M059J (cell line): ENCODE measurements at places on chromosomes 7 and 10. TPM values are rescaled to one million over a fixed set of nuclear protein-coding genes. Genes with fewer than 3 reads are reported as not detected.
A peak's percentile ranks its signal among the peaks of the same experiment; 100 is the strongest.

The NSUN6 gene
- total RNA-seq, result 4.5 and 5.7 TPM in 2 replicates

The CCDC172 gene
- total RNA-seq, result not detected in 2 replicates

The ZNF22 gene
- 22.9 and 25.5 TPM in 2 replicates for total RNA-seq

The STAG3 gene
- total RNA-seq, result 8.3 and 10.5 TPM in 2 replicates

The PMPCB gene
- total RNA-seq, result 65.1 and 87.2 TPM in 2 replicates

The CCDC7 gene
- 1.1 and 1.8 TPM in 2 replicates for total RNA-seq

The CDHR1 gene
- not detected in 2 replicates for total RNA-seq

The ENTPD7 gene
- total RNA-seq, result 10.0 and 17.4 TPM in 2 replicates

DNA sequence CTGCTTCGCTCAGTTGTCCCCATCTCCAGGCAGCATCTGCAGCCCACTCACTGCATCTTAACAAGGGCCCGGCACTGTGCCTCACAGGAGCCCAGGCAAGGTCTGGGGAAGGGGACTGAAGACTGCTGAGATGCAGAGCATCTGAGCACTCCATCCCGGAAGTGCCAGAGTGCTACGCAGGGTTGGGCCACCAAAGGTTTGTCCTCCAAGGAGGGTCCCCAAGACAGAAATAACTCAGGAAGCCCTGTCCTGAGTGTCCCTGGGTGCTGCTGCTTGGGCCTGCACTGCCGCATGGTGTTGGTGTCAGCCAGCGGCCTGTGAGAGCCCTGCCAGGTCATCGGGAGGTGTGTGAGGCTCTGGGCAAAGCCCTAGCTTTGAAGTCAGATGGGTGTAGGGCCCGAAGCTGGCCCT is 288.2 kb upstream of the ZMIZ1 start:
- no peak for DNase-seq

GRCh38 chr7:129401228-129401966 is 32.8 kb upstream of the STRIP2 start:
- peak; percentile 76 for DNase-seq

DNA sequence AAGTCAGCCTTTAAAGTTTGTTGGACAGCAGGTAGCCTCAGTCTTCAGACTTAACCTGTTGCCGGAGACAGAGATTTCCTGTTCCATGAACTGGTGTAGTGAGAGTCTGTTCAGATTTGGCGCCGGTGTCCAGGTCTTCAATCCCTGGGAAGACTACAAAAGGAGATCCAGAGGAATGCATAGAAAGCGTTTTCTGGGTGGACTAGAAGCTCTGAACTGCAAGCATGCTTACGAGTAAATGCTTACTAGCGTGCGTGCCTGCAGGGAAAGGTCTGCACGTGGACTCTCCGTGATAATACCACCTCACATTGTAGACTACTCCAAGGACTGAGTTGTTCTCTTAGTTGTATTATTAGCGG is 878 bp downstream of the GLRX3 start:
- peak; percentile 42 for DNase-seq

DNA sequence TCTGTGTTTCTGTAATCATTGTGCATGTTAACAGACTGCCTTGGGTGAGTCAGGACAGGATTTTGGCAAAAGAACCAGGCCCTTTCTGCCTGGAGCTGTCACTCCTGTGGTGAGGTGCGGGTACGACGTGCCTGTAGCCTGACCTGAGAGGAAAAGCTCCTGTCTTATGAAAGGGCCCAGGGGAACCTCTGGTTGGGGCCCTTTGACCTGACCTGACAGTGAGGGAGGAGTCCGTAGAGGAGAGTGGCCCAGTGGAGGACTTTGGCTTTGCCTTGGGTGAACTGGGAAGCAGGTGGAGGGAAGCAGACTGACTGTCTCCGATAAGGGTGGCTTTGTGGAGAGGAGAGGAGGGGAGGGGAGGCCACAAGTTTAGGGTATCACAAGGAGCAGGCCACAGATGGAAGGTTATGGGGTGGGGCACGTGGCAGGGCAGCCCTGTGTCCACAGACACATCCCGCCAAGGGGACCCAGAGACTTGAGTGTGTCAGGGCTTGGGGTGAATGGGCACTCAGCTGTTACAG is 6.9 kb downstream of the PFKP start:
- DNase-seq, result peak; percentile 44

DNA sequence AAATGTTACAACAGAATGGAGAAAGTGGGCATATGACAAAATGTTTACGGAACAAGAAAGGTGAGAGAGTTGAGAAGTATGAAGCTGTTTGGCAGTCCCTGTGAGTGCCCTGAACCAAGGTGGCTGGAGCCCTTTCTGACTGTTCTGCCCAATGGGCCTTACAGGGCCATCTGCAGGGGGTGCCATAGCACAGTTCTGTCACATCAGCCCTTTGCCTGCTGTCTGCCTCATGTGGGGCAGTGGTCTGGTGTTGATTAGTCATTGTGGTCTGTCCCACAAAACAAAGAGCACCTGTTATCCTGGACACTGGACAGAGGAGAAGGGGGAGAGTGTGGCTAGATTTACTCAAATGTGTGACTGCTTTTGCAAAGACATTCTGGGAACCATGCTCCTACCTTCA is 51.5 kb upstream of the OSBPL3 start:
- DNase-seq, result peak; percentile 63

DNA sequence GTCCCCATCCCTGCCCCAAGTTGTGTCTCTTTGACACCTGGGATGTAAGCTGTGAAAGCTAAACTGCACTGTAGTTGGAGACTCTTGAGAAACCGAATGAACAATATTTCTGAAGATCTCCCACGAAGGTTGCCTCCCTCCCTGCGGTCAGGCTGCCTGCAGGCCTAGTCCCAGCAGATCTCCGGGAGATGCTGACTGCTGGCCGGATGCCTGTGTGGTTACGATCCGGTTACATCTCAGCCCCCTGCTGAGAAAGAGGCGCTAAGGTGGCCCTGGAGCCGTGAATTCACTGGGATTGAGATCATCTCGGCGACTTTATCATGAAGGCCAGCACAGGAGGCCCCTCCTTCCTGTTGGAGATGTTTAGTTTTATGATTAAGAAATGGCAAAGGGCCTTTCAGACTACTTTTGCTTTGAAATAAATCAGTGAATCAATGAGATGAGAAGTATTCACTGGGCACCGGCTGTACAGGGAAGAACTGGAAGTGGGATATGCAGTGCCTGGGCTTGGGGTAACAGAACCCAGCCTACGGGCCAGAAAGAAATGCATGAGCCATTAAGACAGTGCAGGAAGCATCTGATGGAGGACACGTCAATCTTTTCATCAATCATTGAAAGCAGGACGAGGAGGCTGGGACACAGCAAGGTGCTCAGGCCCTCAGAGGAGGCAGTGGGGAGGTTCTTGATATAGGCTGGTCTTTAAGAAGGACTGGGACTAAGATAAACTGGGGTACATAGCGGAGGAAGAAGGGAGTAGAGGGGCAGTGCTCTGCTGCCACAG is 177.6 kb downstream of the PRKAG2 start:
- DNase-seq, result peak; percentile 99

GRCh38 chr10:127283576-127283975 is 87.2 kb upstream of the INSYN2A start:
- no peak for DNase-seq

- DNase-seq, result no peak
Measured at GRCh38 chr10:132189016-132189415, 2.3 kb downstream of the DPYSL4 start.

DNA sequence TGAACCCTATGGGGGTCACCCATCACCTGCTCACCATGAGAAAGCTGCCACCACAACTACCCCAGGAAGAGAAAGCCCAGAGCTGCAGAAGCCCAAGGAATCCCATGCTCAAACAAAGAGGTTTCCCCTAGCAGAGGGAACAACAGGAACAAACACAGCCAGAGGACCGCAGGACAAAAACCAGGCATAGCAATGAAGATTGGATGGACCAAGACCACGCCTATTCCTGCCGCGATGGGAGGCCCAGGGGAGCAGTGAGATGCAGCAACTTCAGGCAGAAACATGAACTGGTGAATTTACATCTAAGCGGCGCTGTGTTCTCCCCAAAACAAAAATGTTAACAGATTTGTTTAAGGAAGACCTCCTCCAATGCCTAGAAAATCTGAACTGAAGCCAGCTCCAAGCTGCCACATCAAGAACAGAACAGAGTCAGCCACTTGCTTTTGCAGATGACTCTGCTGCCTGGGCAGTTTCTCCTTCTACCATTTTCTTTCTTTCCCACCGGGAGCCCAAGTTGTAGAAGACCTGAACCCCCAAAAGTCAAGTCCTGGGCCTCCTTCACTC is 134.2 kb upstream of the NEBL start:
- DNase-seq, result no peak

DNA sequence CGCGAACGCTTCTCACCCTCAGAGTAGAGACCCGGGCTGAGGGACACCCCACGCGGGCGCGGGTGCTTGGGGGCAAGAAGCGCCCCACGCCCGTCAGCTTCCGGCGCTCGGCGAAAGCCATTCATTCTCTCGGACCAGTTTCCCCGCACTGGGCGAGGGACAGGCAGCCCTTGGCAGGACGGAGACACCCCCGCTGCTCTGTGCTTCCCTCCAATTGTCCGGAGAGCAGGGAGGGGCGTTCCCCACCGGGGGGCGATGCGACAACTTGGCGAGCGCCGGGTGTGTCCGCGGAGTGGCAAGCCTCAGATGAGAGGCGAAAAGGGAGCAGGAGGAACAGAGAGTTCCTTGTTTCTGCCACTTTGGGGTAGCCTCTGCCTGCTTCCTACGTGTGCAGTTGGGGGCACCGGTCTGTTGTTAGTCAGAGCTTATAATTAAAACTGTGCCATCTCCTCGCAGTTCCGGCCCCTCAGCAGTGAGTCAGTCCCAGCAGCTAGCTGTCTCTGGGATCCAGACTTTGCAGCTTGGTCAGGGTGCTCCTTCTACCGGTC is 1.7 kb downstream of the GPR158 start:
- DNase-seq, result no peak

- DNase-seq, result peak; percentile 84
Measured at GRCh38 chr7:131008840-131009711, 275.1 kb upstream of the KLF14 start.

DNA sequence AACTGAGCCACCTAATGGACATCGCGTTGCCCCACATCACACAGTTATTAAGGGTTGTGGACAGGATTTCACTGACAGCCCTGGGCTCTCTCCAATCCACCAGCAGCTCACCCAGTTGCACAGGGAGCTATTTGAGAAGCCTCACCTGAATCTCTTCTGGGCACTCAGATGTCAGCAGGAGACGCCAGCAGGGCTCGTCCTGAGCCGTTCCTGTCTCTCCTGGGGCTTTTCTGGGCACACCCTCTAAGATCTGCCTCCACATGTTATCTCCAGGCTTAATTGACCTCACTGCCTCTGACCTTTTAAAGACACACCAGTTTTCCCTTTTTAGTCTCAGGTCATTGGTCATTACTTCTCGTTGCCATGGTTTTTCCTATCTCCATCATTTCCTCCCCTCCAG is 63.0 kb downstream of the GRID1 start:
- no peak for DNase-seq

DNA sequence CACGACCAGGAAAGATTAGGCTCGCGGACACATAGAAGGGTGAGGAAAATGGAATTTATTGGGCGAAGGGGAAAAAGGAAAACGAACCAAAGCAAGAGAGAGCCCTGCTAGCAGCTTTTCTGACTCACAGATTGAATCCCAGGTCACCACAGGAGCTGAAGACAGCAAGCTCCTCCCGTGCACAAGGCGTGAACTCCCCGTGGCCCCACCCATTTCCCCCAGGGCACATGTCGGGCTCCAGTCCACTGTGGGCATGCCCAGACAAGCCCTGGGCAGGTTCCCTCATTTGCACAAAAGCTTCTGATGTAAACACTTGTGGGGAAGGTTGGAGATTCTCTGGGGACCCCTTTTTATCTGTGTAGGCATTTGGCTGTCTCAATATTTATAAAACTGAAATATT is 582.4 kb downstream of the SUGCT start:
- peak; percentile 92 for DNase-seq

GRCh38 chr7:99137411-99138180 is 6.3 kb downstream of the SMURF1 start:
- no peak for DNase-seq

DNA sequence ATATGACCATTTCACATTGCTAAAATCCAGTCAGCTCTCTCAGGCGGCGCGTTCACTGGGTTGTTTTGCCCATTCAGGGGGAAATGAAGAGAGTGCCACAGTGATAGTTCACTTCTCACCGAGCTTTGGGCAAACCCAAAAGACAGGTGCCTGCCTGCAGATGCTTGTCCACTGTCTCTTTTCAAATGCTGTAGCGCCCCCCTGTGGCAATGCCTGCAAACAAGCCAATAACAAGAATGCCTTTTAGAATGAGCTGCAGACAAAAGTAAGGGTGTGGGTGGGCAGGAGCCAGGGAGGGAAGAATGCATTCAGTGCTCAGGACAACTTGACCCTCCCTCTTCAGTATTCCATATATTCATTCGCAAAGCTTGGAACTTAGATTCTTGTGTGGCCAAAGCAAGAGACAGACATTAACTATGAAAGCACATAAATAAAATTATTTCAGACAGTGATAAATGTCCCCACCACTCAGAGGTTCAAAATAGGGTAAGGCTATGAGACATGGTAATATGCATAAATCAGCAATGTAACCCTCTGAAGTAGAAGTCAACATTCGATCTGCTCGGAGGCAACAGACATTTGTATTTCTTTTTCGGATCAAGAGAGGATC is 86.9 kb downstream of the JAZF1 start:
- peak; percentile 75 for DNase-seq

- peak; percentile 73 for DNase-seq
Measured at GRCh38 chr10:118045837-118046394, 825 bp downstream of the RAB11FIP2 start.

GRCh38 chr10:99435986-99436638 is 5.7 kb upstream of the GOT1 start:
- peak; percentile 63 for DNase-seq

GRCh38 chr7:12401538-12402364 is 1.9 kb downstream of the VWDE start:
- DNase-seq, result no peak

DNA sequence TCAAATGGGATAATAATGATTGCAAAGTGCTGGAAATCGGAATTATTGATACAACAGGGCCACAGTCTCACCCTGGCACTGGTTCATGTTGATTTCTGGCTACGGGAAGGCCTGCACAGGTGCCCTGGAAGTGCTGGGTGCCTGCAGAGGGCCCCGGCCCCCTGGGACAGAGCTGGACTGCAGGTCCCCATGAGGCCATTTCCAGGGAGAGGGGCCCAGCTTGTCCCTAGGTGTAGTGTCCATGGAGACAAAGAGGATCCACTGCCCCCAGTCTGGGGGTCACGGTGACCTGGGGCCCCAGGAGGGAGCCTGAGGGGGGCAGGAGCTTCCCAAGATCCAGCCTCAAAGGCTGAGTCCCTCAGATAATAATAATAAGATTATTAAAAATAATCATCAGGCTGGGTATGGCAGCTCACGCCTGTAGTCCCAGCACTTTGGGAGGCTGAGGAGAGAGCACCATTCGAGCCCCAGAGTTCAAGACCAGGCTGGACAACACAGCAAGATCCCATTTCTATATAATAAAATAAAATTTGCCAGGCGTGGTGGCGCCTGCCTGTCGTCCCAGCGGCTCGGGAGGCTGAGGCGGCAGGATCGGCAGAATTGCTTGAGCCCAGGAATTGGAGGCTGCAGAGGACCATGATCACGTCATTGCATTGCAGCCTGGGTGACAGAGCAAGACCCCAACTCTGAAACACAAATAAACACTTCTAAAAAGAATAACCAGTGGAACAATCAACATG is 98.1 kb downstream of the MICALL2 start:
- DNase-seq, result no peak

- peak; percentile 67 for DNase-seq
Measured at GRCh38 chr7:71801976-71802375, 610.2 kb downstream of the CALN1 start.
